ENCODE measurements at places on chromosomes 11 and 22. TPM values are rescaled to one million over a fixed set of nuclear protein-coding genes. Genes with fewer than 3 reads are reported as not detected.

MUC5AC gene
- polyA plus RNA-seq = 0.35 TPM

GRCh38 chr11:72657411-72658100 is 16.7 kb downstream of the PDE2A start:
- no peak for DNase-seq

HTR3A gene
- 0.21 TPM for polyA plus RNA-seq

DNA sequence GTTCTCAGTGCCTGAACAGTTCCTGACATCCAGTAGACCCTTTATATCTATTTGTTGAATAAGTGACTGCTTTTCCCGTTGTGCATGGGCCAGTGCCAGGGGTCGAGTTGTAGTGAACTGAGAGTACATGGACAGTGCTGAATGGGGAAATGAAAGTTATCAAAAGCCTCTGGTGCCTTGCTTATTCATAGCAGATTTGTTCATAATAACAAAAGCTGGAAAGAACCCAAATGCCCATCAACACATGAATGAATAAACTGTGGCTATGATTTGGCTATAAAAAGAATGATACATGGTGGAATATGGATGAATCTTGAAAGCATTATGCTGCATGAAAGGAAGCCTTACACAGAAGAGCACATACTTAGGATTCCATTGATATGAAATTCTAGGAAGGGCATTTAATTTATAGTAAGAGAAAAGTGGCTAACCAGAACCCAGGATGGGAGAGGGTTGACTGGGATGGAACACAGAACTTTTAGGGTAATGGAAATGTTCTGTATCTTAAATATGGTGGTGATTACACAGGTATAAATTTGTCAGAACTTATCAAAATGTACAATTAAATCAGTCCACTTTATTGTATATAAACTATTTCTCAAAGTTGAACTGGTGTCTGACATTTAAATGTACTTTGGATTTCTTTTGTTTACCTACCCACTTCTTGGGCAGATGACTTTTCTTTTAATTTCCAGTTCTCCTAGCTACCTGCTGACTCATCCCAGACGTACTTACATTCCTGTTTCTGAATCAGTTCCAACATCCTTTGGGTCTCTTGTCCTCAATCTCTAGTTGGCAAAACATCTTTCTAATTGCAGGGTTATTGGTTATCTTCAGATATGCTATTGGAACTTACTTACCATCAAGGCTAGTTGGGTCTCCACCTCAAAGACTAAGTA is 42.8 kb downstream of the PACS1 start:
- no peak for DNase-seq

- no peak for DNase-seq
Measured at GRCh38 chr11:2892967-2893528, 7.5 kb upstream of the CDKN1C start.

GRCh38 chr11:96706761-96707160 is 316.9 kb downstream of the JRKL start:
- DNase-seq = no peak

DNA sequence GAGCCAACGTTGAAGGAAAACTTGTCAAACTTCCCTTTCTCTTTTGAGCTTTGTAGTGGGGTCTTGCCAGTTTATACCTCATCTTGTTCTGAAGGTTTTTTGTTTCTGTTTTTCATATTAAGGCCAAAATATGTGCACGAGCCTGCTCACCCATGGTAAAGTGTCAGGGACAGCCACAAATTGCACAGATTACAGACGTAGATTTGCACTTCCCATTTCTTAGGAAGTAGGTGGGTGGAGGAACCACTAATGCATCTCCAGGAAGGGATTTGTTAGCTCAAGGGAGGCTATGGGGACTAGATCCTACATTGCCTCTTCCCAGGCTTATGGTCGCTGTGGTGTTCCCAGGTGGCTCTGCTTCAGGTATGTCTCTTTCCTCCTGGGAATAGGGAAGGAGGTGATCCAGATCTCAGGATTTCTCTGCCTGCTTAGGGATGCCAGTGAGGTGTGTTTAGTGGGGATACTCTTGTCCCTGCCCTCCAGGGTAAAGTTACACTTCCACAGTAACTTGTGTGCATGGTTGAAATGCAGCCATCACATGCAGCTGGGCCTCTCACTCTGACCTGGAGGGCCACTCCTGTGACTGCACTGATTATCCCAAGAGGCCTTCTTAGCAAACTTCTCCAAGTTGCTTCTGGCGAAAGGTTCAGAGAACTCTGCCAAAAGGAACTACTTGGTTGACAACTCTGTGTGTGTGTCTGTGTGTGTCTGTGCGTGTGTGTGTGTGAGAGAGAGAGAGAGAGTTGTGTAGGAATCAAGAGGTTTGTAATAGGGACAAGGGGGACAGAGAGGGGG is 9.8 kb downstream of the PPFIBP2 start:
- no peak for DNase-seq

DNA sequence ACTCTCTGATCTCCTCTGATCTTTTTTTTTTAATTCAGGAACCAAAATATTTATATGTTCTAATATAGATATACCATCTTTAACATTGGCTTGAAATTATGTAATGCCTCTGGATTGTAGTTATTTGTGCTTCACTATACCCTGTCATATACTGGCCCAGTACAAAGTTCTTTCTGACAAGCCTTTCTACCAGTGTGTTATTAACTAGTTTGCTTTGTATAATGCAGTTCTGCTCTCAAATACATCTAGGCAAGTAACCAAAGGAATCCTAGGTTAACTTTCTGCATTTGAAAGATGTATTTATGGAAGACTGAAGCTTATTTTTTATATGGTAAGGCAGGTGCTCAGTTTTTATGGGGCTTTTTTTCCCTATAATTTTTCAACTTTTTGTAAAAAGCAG is 36.1 kb downstream of the ARHGEF12 start:
- no peak for DNase-seq

GRK2 gene
- polyA plus RNA-seq = 75.6 TPM

CECR2 gene
- 16.5 TPM for polyA plus RNA-seq

P2RY6 gene
- 1.8 TPM for polyA plus RNA-seq

OR6A2 gene
- polyA plus RNA-seq = not detected

- DNase-seq = no peak
Measured at GRCh38 chr22:48456449-48456848, 1371.2 kb downstream of the BRD1 start.

GAL3ST1 gene
- 4.5 TPM for polyA plus RNA-seq

DNA sequence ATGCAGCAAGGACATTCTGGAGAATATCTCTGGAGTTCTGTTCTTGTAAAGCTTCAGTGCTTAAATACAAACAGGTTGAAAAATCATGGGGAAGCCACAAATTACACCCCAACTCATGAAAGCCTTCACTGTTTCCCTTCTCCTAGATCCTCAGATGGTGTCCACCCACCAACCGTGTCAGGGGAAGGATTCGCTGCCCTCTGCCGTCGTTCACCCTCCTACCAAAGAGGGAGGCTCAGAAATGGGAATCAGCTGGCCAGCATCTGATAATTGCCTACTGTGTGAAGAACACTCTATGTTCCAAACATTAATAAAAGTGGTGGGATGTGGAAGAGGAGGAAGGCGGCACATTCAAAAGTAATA is 7.4 kb upstream of the HEPACAM start:
- no peak for DNase-seq

AP1B1 gene
- polyA plus RNA-seq = 27.6 TPM

OR4A16 gene
- not detected for polyA plus RNA-seq

DNA sequence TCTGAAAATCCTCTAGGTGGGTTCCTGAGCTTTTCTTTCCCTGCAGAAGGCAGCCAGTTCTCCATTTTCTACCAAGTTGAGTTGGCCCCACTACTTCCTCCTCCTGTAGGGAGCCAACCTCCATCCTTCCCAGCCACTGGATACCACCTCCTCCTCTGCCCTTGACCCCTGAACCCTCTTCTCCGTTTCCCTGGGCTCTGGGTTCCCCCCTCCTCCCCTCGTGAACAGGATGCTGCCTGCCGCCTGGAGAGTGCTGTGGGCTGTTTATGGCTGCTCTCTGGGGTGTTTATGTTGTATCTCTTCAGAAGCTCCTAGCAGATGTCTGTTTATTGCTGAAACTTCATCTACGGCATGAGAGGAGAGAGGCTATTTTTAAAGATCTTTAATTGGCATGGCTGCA is 8.6 kb downstream of the MICAL2 start:
- DNase-seq = no peak

- no peak for DNase-seq
Measured at GRCh38 chr11:134332189-134332631, 422 bp downstream of the GLB1L2 start.

Data from right lung (tissue), 10 donors.